ENCODE measurements at places on chromosomes 1 and 21.

DNA sequence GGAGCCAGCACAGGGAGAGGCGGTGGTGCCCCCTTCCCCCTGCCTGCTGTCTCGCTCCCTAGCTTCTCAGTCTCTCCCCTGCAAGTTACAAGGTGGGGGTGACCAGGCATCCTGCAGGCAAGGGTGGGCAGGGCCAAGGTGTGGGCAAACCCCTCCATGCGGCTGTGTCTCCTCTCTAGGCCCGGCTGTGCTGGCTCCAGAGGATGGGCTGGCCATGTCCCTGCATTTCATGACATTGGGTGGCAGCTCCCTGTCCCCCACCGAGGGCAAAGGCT, 14.6 kb downstream of the NTRK1 start:
- no peak for DNase-seq

GRCh38 chr1:2039251-2039650, 11.0 kb upstream of the PRKCZ start:
- no peak for DNase-seq

- no peak for DNase-seq
Measured at GRCh38 chr1:223631956-223632355, 33.5 kb downstream of the CAPN8 start.

- DNase-seq: no peak
Measured at GRCh38 chr1:47871799-47872353, 125.3 kb downstream of the TRABD2B start.

DNA sequence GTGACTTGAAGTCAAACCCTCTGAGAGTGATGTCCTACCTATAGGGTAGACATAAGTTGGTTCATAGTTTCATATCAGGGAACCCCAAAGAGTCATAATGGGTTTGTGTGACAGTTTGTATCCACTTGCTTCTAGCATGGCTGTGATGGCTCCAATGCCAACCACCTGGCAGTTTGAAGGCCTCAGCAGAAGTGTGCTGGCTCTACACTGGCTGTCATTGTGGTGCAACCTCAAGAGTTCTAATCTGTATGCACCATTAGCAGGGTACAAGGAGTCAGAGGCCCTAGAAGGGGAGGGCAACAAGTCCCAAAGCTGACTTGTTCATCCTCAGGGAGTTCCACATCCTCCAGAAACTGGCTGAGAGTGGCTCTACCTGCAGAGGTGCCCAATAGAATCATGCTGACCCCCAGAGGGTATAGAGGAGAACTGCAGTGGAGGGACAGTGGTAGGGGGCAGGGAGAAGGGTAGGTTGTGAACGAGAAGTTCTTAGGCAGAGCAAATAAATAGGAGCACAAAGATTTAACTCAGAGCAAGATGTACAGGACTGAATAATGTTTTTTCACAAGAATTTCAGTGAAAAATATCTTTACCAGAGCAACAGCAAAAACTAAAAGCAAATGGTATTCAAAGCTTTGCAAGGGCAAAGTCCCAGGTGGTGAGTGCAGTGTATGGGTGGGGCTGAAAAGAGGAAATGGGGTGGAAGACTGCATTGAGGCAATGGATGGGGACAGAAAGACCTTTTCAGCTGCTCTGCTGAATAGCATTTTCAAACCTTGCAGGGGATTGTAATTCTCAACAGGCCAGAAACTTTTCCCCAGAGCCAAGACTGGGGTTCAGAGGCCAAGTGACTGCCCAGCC, 3.2 kb downstream of the FCRL2 start:
- DNase-seq: no peak

DNA sequence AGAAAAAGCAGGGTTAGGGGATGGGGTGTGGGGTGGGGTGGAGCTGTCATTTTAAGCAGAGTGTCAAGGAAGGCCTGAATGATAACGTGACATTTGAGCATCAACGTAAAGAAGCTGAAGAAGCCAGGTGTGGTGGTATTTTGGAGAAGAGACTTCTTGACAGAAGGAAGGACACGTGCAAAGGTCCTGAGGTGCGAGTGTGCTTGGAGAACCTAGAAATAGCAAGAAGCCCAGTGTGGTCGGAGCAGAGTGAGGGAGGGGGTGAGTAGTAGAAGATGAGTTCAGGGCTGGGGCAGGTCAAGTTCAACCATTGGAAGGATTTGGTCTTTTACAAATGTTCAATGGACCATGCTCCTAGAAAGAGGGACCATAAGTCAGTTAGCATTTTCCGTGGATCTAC, 140.2 kb upstream of the ZBTB40 start:
- no peak for DNase-seq

- DNase-seq: no peak
Measured at GRCh38 chr1:204977318-204977717, 65.7 kb upstream of the CNTN2 start.

DNA sequence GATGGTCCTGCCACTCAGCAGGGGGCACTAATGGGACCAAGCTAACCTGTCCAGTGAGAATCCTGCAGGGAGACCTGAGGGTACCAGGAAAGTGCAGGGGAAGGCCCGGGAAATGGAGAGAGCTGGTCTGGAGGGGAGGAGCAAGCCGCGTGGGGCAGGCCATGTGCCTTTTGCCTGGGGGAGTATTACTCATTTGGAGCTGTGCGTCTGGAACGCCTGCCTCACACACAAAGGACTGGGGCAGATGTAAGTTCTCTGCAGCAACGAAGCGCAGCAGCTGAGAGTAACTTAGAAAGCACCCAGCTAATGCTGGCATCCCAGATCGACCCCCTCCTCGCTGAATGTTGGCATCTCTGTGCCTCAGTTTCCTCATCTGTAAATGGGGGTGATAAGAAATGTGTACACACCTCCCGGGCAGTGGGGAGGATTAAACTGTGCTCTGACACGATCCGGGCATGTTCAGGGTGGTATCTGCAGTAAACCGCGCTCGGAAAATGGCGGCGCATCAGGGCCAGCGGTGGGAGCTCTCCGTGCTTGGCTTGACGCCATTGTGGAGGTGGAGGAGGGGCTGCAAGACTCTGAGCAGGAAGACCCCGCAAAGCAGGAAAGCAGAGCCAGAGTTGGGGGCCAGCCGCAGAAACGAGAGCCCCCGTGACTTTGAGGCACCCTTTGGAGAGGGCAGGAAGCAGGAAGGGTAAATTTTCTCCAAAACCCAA, 212.5 kb downstream of the NPHP4 start:
- DNase-seq: no peak

DNA sequence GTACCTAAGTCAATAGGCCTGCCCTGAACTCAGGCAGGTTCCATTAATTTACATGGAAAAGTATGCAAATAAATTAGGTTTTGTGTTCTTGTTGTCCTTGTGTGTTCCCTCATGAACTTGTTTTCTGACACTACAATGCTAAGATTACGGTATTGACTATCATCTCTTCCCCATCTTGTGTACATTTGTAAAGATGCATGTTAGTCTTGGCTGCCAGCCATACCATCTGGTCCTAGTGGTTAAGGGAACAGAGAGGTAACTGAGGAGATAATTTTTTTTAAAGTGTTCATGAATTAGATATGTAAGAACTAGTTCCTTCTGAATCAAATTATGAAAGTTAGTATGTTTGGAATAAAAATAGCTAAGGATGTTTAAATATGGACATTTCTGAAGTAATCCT, 167.6 kb upstream of the ADAMTS5 start:
- DNase-seq: no peak

DNA sequence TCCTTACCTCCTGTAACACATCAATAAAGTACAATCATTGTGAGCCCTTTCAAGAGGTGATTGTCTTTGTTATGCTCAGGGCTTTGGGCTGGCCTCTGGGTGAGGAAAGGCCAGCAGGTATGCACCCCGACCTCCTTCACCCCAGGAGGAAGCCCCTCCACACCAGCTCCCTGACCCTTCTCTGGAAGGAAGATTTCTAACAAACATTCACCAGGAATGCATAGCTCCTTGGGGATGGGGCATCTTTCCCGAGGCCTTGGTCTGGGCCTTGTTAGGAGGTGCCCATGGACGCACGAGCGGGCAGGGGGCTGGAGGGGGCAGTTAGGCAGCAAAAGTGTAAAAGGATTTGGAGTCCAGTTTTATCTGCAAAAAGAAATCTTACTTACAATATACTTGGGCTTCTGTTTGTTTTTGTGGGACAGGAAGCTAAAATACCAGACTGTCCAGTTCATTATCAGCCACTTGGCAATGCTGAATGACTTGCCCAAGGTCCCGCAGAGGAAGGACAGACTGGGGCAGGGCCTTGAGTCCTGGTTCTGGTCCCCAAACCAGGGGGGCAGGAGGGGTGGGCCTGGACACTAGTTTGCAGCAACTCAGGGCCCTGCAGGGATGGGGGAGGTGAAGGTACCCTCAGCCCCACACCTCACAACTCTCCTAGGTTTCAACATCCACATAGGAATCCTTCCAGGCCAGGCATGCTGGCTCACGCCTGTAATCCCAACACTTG, 10.1 kb downstream of the ZC3H12A start:
- DNase-seq: no peak

DNA sequence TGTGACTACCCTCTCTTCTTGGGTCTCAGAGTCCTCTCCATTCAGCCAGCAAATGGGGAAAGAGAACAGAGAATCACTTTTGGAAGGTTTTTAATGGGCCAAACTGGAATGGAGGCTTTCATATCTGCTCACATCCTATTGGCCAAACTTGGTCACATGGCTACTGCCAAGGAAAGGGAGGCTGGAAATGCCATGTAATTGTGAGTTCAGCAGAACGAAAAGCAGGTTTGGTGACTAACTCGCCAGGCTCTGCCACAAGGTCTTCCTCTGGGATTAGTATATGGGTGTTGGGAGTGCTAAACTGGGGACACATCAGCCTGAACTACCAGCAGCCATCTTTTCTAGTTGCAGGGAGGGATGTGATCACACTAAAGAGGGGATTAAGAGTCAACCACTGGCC, 19.2 kb downstream of the RD3 start:
- no peak for DNase-seq

DNA sequence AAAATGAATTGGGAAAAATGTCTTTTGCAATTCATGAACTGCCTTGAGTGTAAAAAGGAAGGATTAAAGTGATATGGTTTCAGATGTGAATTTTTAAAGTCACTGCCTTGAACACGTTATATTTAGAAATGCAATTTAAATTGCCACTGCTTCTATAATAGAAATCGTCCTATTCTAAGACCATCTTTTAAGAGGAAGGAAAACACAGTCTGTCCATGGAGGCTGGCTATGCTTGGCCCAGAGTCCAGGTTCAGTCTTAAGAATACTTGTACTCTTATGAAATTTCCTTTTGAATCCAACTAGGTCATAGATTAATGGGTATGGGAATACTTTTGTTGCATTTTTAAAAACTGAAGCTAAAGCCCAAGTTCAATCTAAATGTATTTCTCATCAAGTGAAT, 86.0 kb downstream of the PCNX2 start:
- DNase-seq: no peak

DNA sequence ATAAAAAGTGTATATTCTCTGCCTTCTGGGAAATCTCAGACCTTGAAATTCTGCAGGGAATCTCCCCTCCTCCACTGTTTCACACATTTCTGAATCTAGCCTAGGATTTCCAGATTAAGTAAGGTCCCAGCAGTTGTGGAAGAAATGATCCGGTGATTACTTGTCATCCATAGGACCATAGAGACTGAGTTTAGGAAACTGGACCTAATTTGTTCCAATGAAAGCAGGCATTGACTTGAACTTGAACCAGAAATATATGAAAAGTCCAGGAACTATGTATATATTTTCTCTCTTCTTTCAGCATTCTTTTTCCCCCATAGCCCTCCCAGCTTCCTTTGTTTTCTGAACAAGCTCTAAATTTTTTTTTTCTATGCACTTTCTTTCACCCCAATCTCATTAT, 149.5 kb upstream of the SPAG17 start:
- no peak for DNase-seq

DNA sequence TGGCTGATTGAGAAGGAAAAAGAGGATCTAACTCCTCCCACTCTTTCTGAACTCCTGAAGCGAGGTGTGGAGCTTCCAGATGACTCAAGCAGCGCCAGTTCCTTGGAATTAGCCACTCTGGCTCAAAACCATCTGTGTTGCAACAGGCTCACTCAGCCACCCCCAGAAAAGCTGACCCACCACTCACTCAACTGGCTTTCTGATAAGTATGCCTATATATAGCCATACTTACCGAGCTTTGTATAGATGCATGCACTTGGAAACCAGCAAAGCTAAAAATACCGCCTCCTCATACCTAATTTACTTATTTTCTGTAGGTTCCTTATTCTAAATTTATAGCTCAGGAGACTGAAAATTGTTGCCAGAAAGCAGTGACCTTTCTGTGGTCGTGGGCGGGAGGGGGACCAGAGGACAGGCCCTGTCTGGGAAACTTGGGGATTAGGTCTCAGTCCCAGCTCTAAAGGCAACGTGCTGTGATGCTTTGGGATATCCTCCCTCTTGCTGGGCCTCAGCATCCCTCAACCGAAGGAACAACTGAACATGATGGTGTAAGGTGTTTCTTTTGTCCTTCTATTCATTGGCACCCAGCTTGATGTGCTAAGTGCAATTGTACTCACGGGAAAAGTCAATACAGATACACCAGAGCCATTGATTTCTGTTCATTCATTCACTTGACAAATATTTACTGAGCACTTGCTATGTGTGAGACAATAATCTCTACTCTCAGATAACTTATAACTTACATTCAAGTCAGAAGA, 65.7 kb downstream of the NENF start:
- no peak for DNase-seq

DNA sequence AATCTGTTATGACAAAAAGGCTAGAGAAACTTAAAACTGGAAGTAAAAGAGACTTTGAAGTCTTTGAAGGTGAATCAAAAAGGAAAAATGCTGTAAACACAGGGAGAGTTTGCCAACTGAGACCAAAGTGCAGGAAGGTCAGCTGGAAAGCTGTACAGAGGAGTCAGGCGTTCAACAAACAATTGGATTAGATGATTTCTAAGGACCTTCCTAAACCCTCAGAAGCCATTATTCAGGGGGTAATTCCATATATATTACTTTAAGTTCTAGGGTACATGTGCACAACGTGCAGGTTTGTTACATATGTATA, 156.8 kb downstream of the ZBTB18 start:
- DNase-seq: no peak

DNA sequence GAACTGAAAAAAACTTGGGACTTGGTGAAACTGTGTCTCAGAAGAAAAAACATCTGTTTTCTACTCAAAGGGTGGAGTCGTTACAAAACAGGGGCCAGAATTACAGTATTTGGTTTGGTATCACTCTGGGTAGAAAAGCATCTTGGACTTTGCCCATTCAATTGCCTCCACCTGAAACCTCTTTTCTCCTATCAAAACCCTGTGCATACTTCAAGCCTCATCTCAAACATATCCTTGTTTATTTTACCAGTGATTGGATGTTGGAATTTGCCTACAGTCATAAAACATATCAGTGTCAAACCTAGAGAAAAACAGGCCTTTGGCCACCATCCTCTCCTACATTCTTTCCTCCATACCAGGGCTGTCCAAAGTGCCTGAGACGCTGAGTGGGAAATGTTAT, 281.5 kb downstream of the PLPP3 start:
- DNase-seq: no peak

GRCh38 chr1:176566004-176566975, 103.3 kb downstream of the PAPPA2 start:
- DNase-seq: no peak

- DNase-seq: no peak
Measured at GRCh38 chr1:27713869-27714513, 11.8 kb upstream of the FAM76A start.

DNA sequence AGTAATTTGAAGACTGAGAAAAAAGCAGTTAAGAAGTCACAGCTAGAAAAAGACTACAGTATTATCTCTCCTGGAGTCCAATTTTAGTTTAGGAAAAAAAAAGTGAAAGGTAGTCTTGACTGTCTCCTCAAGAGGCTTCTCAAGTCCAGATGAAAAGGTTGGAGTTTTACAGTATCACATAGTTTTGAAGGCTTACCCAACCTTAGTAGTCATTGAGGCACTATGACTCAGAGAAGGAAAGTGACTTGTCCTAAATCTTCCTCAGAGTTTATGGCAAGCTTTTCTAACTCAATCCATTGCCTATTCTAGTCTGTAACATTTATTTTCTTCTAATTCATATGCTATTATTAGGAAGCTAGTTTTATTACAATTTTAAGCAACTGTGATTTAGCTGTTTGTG, 174.9 kb downstream of the DPYD start:
- no peak for DNase-seq
